Nucleus accumbens (tissue), 56 donors: ENCODE measurements at places on chromosomes 5 and 9.

- DNase-seq: no peak
Measured at GRCh38 chr5:61051267-61051666, 106.3 kb downstream of the NDUFAF2 start.

DNA sequence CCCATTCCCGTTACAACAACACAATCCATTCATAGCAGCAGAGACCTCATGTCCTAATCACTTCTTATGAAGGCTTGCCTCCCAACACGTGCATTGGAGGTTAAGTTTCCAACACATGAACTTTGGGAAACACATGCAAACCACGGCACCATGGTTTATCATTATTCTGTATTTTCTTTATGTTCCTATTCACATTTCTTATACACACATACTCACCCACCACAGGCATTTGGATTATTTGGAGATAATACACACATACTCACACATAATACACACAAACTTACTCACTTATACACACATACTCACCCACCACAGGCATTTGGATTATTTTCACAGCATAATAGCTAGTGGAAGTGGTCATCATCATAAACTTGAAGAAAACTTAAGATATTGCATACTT, 75.6 kb downstream of the C7 start:
- no peak for DNase-seq

GRCh38 chr5:172115541-172115982, 72.5 kb downstream of the STK10 start:
- DNase-seq: no peak

GRCh38 chr5:140360681-140361479, 886 bp downstream of the SLC4A9 start:
- no peak for DNase-seq

GRCh38 chr5:120817044-120817985, 353.2 kb downstream of the PRR16 start:
- DNase-seq: no peak

- no peak for DNase-seq
Measured at GRCh38 chr5:139605887-139606286, 42.3 kb upstream of the CXXC5 start.

DNA sequence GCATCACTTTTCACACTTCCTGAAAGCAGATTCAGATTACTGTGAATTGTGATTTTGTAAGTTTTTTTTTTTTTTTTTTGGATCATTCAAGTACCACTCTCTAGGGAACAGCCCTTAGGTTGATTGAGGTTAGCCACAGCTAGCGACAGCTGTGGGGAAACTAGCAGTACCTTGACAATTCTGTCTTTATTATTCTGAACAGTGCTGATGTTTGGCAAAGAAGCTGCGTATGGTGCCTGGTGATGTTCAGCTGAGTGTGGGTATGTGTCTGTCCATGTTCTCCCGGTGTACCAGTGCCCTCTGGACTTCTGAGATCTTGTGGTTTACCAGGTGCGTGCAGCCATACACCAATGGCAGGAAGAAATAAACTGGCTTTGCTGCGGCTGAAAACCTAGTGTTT, 117.3 kb upstream of the PLPPR1 start:
- DNase-seq: no peak

DNA sequence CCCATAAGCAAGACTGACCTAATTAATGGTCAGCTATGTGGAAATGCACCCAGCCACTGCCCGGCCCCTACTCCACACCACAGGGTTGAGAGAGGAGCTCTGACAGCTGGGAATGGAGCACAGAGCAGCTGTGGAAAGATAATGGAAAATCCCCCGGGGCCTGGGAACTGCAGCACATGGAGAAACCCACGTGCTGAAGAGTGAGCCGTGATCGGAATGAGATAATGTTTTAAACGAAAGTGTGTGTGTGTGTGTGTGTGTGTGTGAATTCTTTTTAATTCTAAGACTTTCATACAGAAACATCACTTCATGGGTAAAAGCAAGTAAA, 13.1 kb upstream of the SLC12A7 start:
- DNase-seq: no peak

DNA sequence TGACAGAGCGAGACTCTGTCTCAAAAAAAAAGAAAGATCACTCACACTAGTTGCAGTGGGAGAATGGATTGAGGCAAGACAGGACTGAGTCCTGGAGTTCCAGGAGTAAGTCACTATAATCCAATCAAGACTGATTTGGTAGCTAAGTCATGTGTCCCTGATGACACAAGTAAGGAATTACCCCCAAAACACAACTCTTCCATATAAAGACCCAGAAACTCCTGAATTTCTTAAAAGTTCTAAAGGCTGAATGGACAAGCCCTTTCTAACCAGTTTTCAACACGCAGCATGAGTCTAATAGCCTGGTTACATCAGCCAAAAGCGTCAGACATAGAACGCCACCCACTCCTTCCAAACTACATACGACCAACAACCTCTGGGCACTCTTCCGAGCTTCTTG, 2.5 kb downstream of the ZFP62 start:
- DNase-seq: no peak

- no peak for DNase-seq
Measured at GRCh38 chr5:149028984-149029383, 33.9 kb downstream of the SH3TC2 start.

GRCh38 chr5:160128632-160129031, 9.4 kb upstream of the PWWP2A start:
- DNase-seq: no peak

DNA sequence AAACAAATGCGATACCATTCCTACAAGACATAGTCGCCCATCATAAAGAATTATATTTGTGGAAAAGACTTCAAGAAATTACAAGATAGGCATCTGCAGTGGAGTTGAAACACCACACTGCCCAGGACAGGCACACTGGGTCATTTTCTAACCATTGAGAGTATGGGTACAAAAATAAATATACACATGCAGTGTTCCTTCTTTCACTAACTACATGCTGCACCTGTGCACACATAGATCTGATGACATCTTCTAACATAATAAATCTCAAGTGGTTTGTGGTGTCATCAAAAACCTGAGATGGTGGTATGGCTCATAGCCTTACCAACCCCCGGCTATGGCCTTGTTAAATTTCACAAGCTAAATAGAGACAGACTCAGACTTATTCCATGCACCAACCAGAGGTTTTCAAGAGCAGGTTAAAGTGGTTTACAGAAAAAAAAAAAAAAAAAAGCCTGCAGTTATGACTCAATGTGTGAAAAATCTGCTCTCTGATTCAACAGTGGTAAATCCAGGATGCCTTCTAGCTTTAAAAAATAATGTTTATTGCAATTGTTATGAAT, 12.4 kb upstream of the NFIB start:
- no peak for DNase-seq
